T-helper 2 cell treated with Interferon-gamma antibody and Interleukin-4, amounts not matched to agents 5 μg/mL and 100 μg/mL, for 36 hours (primary cell): ENCODE measurements at places on chromosomes 7 and 10.

DNA sequence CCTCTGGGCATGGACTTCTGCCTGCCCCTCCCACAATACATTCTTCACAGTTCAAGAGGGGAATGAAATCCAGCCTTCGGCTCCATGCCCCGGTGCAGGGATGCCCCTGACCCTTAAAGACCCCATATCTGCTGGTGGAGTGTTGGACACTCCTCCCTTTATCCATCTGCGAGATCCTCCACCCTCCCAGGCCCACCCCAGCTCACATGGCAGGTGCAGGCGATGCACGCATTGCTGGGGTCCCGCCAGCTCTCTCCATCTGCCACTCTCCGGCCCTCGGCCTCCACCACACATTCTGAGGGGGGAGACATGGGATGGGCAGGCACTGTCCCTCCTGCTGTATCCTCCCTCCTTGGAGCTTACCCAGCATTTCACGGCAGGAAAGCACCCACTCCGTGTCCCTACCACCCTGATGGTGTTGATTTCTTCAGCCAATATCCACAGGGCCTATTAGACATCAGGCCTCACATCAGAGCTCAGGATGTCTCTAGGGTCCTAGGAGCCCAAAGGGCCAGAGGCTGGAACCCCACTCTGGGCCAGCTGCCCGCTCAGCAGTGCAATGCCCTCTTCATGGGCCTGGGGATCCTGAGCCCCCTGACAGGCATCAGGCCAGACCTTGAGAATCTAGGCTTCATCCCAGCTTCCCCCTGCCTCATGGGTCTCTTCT, 18.3 kb downstream of the ATP6V1F start:
- DNase-seq: no peak

DNA sequence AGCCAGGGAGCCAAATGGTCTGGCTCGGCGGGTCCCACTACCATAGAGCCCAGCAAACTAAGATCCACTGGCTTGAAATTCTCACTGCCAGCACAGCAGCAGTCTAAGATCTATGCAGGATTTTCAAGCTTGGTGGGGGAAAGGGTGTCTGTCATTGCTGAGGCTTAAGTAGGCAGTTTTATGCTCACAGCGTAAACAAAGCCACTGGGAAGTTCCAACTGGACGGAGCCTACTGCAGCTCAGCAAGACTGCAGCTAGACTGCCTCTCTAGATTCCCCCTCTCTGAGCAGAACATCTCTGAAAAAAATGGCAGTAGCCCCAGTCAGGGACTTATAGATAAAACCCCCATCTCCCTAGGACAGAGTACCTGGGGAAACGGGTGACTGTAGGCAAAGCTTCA, 277.6 kb upstream of the PHF14 start:
- no peak for DNase-seq

GRCh38 chr7:150981644-150982043, 3.5 kb upstream of the KCNH2 start:
- DNase-seq: no peak

DNA sequence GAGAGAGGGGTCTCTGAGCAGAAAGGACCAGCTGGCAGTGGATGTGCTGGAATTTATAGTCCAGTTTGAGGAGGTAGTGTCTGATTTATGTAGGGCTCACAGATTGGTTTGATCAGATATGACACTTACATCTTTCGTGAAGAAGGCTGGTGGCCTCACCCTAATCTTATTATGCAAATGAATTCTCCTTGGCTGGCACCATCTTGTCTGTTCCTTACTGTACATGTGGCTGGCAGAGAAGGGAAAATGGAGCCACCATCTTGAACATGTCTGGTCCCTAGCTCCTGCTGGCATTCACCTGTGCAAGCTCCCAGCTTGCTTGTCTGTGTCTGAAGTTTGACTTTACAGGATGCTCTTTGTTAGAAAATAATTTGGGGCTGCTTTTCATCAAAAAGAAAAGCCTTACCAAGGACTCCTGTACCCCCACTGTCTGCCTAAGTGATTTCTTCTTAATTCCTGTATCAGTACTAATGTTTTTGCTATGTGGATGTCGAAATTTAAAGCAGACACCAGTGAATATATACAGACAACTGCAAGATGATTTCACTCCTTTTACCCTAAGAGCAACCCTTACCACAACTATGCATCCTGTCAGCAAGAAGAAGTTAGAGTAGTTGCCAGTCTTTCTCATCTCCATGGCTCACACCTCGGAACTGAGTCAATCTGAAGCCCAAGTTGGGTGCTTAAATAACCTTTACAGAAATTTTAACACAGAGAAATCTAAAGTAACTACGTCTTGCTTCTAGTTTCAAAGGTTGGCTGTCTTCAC, 322.0 kb upstream of the SEMA3D start:
- DNase-seq: no peak

DNA sequence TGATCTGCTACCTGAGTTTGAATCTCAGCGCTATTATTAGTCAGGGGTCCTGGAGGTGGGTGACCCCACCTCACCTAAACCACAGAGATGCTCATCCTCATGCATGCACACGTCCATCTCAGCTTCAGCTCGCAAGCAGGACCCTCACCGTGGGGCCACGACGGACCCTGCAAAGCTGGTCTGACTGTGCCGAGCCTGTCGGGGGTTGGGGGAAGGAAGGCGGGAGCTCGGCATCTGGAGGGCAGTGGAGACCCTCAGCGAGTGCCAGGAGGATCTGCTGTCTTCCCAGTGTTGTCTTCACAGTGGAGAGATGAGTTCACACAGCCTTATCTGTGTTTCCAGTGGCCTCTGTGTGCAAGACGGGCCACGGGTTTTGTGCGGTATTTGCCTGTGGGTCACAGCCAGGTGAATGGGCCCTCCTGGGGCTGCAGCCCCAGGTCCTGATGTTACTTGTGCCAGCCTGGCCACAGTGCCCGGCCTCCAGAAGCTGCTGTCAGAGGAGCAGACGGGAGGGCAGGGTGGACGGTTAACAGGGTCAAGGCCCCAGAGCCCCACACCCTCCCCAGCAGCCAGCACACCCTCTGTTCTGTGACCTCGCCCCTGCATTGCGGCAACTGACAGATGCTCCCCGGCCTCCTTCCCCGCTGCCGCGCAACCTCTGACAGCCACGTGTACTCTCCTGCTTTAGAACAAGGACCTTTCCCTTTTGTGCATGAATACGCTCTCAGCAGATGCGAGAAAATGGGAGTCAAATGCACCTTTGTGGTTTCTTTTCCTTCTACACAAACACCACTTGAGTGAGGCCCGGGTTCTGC, 528.8 kb downstream of the DNAJB6 start:
- no peak for DNase-seq

DNA sequence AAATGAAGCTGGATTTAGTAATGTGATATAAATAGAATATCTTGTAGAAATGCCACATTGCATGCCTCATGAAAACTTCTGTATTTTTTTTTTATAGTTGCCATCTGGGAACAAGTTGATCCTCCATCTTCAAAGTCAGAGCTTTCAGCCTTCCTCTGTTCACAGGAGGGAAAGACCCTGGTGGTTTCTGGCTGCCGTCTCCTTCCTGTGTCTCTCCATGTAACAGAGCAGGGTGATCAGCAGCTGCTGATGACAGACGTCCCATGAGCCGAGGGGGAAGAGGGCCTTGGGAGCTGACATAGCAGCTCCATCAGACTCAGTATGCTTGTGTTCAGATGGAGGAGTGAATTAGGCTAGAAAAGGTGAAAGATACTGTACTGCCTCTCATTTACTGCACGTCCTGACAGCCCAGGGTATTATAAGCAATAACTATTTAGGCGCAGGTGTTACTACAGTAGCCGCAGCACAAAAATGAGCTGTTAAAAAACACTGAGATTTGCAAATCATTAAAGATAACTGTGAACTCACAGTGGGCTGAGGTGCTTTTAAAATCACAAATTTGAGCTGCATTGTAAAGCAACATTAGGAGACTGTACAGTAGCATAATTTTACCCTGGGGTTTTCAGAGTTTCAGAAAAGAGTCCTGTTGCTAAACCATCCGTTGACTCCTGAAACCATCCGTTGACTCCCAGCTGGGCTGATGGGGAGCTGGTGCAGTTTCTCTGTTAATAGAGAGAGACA, 103.3 kb downstream of the CFAP58 start:
- DNase-seq: no peak

DNA sequence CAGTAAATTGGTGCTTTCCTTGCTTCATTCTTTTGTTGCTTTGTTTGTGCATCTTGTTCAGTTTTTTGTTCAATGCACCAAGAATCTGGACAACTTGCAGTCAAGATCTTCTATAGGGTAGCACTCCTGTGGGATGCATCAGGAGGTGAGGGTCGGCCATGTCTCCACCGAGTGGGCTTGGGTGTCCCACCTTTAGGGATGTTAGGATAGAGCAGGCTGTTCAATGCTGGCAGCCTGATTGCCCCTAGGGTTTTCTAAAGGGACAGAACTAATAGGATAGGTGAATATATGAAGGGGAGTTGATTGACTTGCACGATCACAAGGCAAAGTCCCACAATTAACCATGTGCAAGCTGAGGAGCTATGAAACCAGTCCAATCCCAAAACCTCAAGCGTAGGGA, 109.9 kb downstream of the GLRX3 start:
- DNase-seq: no peak

DNA sequence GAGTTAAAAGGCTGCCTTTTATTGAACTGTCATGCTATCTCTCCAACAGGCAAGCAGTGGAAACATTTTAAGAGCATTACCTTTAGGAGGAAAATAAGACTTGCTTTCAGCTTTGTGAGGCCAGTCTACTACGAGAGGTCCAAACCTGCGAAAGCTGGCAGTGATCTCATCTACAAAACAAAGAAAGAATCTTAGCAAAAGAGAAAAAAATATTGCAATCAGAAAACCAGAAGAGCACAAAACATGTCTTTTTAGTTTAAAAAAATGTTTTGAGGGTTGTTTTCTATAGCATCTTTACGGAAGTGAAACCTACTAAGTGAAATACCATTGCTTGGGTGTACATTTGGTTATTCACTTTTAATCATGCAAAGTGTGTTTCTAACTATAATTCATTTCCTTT, 147.9 kb downstream of the CPEB3 start:
- DNase-seq: no peak

DNA sequence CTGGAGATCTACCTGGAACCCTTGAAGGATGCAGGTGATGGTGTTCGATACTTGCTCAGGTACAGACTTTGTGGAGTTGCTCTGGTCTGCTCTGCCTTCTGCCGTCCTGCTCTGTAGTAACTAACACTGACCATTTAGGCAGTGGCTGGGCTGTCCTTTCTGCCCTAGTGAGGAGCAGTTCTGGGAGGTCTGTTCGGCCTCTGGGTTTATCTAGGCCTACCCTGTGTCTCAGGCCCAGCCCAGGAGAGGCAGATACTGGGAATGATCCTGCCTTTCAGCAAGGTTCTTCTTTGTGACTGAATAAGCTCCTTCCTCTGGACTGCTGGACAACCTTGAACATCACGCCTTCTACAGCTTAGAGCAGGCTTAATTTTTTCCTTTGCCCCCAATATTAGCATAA, 1.7 kb downstream of the ZFYVE27 start:
- no peak for DNase-seq

DNA sequence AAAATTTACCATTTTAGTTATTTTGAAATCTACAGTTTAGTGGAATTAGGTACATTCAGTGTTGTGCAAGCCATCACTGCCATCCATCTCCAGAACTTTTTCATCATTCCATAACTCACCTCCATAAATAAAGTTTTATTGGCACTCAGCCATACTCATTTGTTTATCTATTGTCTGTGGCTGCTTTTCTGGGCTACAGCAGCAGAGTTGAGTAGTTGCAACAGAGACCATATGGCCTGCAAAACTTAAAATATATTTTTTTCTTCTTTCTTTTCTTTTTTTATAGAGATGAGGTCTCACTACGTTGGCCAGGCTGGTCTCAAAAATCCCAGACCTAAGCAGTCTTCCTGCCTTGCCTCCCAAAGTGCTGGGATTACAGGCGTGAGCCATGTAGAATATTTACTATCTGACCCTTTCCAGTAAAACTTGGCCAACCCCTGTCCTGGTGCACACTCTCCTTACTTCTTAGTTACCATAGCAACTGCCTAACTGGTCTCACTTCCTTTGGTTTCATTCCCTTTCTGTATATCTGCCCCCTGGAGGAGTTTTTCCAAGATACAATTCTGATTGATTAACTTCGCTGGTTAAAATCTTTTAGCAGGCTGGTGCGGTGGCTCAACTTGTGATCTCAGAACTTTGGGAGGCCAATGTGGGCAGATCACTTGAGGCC, 133.2 kb downstream of the CUX1 start:
- DNase-seq: no peak

DNA sequence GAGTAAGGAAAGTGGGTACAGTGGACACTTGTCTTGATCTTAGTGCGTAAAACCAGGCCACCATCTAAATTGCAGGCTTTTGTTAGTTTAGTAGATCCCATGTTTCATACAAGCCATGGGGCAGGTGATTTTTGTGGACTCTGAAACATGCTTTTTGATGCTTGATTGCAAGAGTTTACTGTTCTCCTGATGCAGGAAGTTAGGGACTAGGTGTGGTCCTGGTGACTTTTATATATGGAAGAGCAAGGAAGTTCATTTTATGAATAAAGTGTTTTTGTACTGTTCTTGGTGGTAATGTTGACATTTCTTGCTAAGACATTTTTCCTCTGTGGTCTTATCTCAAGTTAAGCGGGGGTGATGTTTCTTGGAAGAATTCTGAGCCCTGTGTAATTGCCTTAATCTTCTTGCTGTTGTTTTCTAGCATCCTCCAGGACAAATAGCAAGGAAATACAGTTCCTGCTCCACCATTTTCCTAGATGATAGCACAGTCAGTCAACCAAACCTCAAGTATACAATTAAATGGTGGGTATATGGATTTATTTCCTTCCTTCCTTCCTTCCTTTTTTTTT, 89.0 kb upstream of the GJD4 start:
- DNase-seq: no peak

- DNase-seq: no peak
Observed at GRCh38 chr10:131748191-131748590, 152.6 kb upstream of the PPP2R2D start.

DNA sequence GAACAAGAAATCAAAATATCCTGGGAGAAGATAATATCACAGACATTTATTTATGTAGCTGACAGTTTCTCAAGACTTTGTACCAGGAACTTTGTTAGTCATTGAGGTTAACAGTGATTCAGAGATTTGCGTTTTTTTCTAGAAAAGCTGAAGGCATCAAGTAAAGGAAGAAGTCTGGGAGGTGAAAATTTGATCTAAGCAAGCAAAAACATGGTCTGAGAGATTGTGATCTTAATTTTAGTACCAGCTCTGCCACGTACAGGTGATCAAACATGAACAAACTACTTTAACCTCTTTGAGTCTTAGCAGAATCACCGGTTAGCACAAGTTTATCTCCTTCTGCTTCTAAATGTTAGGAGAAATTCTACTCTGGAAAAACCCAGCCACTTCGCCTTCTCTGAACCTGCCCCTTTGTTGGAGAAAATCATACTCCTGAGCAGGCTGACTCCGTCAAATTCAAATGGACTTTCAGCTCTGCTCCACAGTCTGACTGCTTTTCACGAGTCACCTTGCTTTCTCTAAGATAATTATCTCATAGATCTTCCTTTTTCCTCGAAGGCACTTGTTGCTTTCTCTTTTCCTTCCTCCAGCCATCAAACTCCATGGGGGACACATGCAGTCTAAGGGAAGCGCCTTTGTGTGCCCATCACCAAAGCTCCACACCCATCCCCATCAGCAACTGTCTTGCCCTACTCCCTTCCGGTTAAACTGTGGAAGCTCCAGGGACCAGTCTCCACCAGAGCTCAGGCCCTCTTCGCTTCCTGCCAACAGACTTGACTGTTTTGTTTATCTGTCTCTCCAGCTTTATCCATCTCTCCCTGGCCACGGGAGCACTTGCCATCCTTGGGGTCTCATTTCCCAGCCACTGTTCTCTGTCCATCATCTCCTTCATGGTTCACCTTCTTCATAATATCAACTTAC, 86.3 kb downstream of the PRKCQ start:
- DNase-seq: no peak

GRCh38 chr10:17712717-17713471, 39.1 kb upstream of the TMEM236 start:
- no peak for DNase-seq
